ENCODE measurements at places on chromosomes 12 and 14. TPM values are rescaled to one million over a fixed set of nuclear protein-coding genes. Genes with fewer than 3 reads are reported as not detected.

- DNase-seq, result no peak
These were observed 275.7 kb upstream of the SSTR1 start for GRCh38 chr14:37932008-37932407.

GRCh38 chr14:62289471-62289870 is 527.3 kb downstream of the SNAPC1 start:
- no peak for DNase-seq

SERPINA10 gene
- total RNA-seq, result not detected

GRCh38 chr14:88195676-88196075 is 127.4 kb downstream of the KCNK10 start:
- peak; percentile 27 for DNase-seq

- DNase-seq, result peak; percentile 60
These were observed 1.2 kb downstream of the PAWR start for GRCh38 chr12:79689477-79690141.

OR6J1 gene
- not detected for total RNA-seq

DNA sequence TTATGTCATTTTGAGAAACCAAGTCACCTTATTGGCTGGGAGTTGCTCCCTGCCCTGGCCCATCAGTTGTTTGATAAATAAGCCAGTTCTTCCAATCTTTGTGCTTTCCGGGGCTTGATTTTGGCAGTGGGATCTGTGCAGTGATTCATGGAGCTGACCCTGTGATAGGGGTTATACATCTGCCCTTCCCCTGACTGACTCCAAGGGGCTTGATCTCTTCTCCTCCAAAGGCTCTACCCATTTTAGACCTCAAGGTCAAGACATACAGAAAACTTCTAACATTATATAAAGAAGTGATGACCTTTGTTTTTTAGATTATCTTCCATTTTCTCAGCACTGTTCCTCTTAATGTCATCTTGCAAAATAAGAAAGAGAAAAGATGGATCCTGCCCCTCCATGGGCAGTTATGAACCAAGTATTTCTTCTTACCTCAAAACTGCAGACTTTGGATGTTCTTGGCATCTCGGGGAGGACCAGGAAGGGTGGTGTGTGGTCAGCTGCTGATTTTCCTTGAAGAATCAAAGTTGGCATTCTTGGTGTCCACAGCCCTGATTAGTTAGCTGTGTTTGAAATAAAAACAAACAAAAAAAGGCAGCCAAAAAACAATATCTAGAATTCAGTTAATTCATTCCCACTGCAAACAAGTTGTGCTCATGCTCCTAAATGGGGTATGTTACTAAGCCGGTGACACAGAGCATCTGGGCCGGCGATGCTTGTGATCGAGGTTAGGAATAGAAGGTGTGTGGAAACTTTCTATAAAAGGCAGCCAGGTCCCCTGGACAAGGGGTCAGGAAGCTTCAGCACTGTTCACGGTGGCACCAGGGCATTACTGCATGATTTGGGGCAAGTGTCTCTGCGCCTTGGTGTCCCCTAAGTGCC is 120.2 kb downstream of the SAMD4A start:
- DNase-seq, result no peak

- DNase-seq, result no peak
These were observed 504.9 kb downstream of the VRK1 start for GRCh38 chr14:97301931-97302559.

DNA sequence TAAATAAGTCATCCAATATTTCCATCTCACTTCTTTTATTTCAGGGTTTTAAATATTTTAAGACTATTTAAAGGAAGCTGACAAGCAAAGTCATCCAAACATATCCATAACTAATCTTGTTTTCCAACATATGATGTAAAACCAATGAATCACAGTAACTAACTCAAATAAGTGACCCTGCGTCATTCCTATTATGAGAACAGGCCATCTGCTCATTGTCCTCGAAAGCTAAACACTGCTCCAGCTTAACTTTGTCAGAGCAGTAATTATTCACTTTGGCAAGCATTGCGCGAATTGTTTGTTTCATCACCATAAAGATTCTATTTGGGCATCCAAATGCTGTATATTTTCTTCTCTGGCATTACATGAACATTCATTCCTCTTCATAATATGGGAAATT is 99.1 kb downstream of the CAPZA3 start:
- DNase-seq, result no peak

DNA sequence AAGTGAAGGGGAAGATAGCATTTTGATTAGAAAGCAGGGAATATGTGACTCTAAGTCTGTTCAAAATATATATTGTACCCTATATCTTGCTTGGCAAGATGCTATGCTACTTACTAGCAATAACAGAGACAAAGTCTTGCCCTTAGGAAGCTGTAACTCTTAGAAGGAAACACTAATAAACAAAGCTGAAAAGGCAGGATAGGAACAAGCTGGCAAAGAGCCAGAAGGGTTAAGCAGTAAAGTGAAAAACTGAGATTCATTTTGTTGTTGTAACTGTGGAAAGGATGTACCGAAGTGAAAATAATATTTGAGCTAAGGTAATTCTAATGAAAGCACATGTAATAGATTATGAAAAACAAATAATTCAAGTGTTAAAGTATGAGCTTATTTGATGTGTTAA is 527.1 kb upstream of the FLRT2 start:
- no peak for DNase-seq

ORMDL2 gene
- 47.6 TPM for total RNA-seq

DNA sequence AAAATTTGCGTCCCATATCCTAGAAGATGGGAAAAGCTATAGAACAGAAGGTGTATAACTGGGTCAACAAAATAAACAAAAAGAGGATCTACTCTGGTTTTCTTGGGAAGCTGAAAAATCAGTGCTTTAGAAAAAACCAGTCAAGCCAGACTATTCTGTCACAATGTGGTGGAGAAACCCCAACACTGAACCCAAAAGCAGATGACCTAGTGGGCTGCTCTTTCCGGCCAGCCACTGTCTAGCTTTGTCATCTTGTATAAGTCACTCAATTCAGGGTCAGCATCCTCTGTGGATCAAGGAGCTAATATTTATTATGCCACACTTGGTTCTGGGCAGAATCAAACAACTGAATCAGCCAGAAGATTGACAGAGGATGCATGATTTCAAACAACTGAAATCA is 26.6 kb upstream of the TMCC3 start:
- no peak for DNase-seq

- DNase-seq, result no peak
These were observed 47.9 kb downstream of the WDR20 start for GRCh38 chr14:102187568-102188001.

DNA sequence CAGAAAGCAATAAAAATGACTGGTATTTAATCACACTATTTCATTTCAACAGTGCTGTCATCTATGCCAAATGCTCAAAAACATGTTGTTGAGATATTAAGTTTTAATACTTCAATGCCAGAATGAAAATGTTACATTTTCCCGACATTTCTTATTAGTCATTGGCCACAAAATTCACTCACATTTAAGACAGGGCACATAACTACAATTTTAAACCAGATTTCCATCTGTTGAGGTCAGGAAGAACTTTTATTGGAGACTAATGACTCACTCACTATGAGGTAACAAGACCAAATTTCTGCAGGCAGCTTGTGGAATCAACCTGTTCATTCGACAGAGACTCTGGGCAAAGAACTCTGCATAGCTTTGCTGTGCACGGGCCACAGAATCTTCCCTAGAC is 36.8 kb downstream of the PPTC7 start:
- no peak for DNase-seq

- no peak for DNase-seq
These were observed 2.2 kb downstream of the PITPNM2 start for GRCh38 chr12:123148655-123149054.

GRCh38 chr12:109777544-109777943 is 55.7 kb downstream of the TRPV4 start:
- no peak for DNase-seq

GRCh38 chr12:111182382-111182781 is 186.5 kb downstream of the PHETA1 start:
- no peak for DNase-seq

DNA sequence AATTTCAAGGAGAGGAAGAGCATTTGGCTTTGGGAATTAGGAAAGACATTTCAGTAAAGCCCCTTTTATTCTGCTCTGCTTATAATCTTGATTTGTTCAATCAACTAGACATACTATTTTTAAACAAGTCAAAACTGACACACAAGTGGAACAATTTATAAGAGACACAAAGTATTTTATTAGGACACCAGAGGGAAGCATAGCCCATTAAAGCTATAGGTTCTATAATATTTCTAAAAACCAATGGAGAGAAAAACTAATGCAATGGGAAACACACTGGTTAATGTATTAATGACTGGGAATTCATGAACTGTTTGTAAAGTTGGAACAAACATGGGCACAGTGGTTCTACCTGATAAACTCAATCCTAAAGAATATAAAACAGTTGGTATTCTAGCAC is 15.3 kb upstream of the CERS5 start:
- DNase-seq, result no peak

- DNase-seq, result peak; percentile 46
These were observed 156.5 kb upstream of the MYL2 start for GRCh38 chr12:111076611-111077451.

- no peak for DNase-seq
These were observed 166.9 kb upstream of the CCND2 start for GRCh38 chr12:4106621-4107020.

DNA sequence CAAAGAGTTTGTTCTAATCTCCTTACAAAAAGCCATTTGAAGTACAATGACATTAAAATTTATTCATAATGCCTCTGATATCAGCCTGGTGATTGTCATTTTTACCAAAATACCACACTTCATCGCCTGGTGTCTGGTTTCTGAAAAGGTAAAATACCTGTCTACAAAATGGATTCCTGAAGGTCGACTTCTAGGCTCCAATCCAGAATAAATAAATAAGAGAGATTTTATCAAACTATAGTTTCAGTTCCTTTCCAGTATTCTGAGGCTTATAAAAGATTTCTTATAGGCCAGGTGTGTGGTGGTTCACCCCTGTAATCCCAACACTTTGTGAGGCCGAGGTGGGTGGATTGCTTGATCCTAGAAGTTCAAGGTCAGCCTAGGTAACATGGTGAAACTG is 340.7 kb downstream of the SLC16A7 start:
- DNase-seq, result no peak

COCH gene
- total RNA-seq, result 29.0 TPM

DNA sequence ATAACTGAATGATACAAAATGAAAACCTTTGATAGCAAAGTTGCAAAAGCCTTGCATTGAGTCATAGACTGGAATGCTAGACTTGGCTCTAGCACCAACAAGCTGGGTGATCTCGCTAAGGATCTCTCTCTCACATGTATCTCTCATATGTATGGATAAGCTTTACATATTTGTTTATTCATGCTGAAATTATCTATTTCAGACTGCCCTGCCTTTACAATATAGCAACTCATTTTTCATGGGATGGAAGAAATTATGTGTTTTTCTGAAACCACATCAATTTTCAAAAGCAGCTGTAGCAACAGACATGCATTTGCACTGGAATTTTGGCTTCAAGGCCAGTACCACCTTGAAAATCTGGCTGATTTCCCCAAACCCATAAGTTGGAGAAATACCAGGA is 11.4 kb downstream of the RERG start:
- DNase-seq, result no peak

- no peak for DNase-seq
These were observed 59.5 kb upstream of the DYRK2 start for GRCh38 chr12:67589078-67589477.

MAP3K9 gene
- total RNA-seq, result 20.0 TPM

GRCh38 chr14:57732463-57733285 is 133.2 kb downstream of the SLC35F4 start:
- no peak for DNase-seq

NRXN3 gene
- 1.2 TPM for total RNA-seq

DNA sequence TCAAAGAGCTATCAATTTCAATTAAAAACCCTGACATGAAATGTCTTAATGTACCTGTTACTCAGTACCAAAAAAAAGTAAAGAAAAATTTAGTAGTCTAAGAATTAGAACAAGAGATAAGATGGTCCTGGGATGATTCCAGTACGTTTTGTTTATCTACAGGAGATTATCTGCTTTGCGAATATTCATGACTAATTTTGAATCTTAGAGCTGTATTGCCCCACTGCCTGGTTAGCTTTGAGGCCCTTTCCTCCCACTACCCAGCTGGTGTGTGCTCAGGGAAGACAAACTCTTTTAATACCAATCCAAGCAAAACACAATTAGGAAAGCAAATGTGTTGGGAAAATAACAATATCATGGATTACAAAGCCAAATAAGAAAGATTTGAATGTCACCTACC is 263.5 kb downstream of the FOXG1 start:
- no peak for DNase-seq

DNA sequence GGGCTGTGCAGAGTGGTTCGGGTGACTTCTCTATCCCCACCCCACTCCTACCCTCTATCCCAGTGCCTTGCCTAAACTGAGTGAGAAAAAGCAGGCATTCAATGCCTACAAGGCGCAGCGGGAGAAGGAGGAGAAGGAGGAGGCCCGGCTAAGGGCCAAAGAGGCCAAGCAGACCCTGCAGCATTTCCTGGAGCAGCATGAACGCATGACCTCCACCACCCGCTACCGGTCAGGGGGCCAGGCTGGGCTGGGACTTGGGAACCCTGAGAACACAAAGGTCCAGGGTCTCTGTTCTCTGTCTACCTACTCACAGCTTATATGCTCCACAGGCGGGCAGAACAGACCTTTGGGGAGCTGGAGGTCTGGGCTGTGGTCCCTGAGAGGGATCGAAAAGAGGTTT is 11.7 kb downstream of the PRPF40B start:
- no peak for DNase-seq

GRCh38 chr12:124607681-124608425 is 40.4 kb upstream of the NCOR2 start:
- DNase-seq, result no peak

GRCh38 chr12:102215992-102216691 is 18.5 kb upstream of the PMCH start:
- DNase-seq, result no peak

COX8C gene
- not detected for total RNA-seq

DNA sequence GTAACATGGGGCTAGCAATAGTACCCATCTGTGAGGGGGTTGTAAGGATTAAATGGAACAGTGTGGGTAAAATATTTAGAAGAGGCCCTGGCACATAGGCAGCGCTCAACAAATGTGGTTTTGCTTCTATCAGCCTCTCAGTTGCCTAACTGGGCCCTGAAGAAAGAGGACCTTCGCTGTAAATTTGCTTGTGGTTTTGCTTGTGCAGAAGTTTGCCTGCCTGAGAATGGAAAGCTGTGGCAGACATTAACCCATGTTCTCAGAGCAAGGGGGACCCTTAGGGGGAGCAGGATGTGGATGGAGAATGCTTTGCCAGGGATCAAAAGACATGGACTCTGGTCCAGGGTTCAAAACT is 160.1 kb downstream of the BRMS1L start:
- no peak for DNase-seq

ARG2 gene
- 78.7 TPM for total RNA-seq

CIDEB gene
- total RNA-seq, result 1.8 TPM

GRCh38 chr12:56220611-56221231 is 1.0 kb downstream of the RNF41 start:
- DNase-seq, result no peak

DNA sequence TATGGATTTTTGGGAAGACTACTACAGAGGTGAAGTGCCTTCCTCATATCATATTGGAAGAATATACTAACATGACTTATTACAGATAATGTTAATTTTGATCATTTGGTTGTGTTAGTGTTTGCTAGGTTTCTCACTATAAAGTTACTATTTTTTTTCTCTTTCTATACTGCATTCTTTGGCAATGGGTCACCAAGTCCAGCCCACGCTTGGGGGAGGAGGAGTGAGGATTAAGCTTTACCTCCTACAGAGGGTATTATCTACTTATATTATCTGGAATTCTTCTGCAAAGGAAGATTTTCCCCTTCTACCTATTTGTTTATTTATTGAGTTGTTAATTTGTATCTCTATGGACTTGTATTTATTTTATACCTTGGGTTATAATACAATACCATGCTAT is 31.5 kb downstream of the SCN8A start:
- no peak for DNase-seq
